Left hindlimb (tissue), 1 donor: ENCODE measurements at places on chromosomes 4 and X.

DNA sequence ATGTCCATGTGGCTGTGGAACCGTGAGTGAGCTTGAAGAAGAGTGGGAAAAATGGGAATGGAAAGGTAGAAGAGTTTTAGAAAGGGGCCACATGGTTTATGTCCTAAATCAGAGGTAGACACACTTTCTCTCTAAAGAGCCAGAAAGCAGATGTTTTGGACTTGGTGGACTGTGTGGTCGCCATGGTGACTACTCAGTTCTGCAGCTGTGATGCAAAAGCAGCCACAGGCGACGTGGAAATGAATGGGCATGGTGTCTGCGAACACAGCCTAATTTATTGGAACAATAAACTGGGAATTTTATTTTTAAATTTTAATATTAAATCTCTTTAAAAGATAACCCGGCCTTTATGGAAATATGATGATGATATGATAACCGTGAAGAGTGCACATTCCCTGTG, 386.0 kb upstream of the FAT1 start:
- no peak for DNase-seq

DNA sequence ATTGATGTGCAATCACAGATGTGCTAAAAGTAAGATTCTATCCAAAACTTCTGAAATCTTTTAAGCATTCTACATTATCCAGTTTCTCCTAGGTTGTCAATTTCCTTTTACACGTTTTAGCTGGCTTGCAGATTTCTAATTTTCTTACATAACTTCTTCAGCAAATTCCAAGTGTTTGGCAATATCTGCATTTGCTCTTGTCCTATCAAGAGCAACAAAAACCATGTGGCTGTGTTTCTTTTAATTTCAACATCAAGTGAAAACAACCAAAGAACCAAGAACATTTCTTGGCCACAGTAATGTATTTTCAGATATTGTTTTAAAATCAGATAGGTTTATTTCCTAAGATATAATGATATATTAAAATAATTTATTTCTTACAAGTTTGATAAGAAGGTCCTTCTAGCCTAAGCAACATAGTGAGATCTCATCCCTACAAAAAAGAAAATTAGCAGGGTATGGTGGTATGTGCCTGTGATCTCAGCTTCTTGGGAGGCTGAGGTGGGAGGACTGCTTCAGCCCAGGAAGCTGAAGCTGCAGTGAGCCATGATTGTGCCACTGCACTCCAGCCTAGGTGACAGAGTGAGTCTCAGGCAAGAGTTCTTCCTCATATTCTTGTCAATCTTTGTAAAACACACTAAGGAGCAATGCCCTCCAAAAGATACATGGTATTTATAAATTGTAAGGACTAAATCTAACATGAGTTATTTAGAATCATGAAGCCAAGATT, 131.4 kb upstream of the NAP1L5 start:
- DNase-seq = no peak

- no peak for DNase-seq
These were observed 66.8 kb downstream of the USP46 start for GRCh38 chr4:52592287-52592686.

- DNase-seq = no peak
These were observed 920.4 kb upstream of the PCDH10 start for GRCh38 chr4:132228676-132229075.

GRCh38 chr4:142955501-142955900, 109.4 kb upstream of the INPP4B start:
- no peak for DNase-seq

GRCh38 chr4:47040828-47041227, 9.5 kb downstream of the GABRB1 start:
- DNase-seq = no peak

DNA sequence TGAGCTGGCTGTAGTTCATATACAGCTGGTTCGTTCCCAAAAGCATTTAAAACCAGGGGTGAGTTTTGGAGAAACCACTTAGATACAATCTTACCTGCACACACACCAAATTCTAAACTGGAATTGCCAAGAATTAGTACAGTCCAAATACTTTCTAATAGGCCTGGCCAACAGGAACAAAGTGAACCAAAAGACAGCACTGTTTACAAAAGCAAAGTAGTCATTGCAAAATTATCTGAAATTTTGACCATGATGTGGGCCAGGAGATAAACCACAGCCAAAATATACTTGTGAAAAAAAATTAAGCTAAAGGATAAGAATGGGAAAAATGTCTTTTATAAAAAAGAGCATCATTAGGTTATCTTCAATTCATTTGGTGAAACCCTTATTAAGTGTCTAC, 37.9 kb upstream of the NAP1L5 start:
- no peak for DNase-seq

- DNase-seq = no peak
These were observed 11.3 kb downstream of the DTHD1 start for GRCh38 chr4:36292556-36293188.

GRCh38 chrX:81202456-81202819, 536 bp downstream of the SH3BGRL start:
- DNase-seq = peak; percentile 27

GRCh38 chr4:140995058-140995457, 138.2 kb downstream of the RNF150 start:
- no peak for DNase-seq

DNA sequence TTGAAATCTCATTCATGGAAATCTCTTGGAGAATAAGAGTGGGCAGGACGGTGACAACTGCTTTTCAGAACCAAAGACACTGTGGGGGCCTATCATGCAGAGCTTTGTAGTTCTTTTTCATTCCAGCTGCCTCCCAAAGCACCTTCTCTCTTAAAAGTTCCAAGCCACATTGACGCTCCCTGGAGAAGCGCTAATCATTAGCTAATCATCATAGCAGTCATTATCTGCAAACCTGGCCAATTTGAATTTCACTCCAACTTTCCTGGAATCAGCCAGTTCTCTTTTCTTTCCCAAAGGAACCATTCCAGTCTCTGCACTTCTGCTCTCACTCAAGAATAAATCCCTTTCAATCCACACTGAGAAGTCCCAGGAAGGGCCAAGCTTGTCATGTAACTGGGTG, 1144.1 kb upstream of the IGFBP7 start:
- DNase-seq = no peak

GRCh38 chrX:19616016-19616415, 100.7 kb upstream of the MAP3K15 start:
- DNase-seq = no peak

GRCh38 chrX:150651906-150652305, 41.3 kb upstream of the MTMR1 start:
- no peak for DNase-seq

GRCh38 chr4:185040523-185040922, 22.2 kb downstream of the HELT start:
- no peak for DNase-seq

DNA sequence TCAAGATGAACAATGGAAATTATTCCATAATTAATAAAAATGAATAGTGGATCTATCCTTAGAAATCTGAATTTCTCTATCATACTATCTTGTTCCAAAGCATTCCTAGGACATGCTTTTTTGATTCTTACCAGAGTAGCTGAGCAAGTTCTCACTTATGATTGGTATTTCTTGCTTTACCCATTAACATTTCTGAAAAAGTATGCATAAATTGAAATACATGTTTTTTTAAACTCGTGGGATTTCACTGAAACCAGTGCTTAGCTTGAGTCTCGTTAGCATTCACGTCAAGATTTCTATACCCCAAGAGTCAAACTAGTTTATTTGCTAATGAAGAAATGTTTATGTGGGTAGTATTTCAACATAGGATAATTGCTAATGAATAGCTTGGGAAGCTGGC, 89.0 kb downstream of the ELOVL6 start:
- no peak for DNase-seq

- DNase-seq = peak; percentile 28
These were observed 42.2 kb upstream of the HGFAC start for GRCh38 chr4:3399277-3400194.

DNA sequence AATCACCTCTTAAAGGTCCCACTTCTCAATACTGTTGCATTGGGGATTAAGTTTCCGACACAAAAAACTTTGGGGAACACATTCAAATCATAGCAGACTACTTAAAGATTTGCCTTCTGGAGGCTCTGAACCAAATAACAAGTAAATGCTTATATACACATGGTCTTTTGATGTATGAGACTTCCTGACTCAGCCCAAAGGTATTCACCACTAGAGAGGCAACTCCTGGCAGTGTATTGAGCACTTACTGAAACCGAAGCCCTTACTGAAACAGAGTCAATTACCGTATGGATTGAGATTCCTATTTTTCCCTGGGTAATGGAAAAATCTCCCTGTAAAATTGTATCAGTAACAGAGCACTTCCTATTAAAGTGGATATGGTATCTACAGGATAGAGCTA, 45.4 kb downstream of the ZCCHC13 start:
- DNase-seq = no peak

- no peak for DNase-seq
These were observed 44.6 kb upstream of the LNX1 start for GRCh38 chr4:53635697-53636483.

DNA sequence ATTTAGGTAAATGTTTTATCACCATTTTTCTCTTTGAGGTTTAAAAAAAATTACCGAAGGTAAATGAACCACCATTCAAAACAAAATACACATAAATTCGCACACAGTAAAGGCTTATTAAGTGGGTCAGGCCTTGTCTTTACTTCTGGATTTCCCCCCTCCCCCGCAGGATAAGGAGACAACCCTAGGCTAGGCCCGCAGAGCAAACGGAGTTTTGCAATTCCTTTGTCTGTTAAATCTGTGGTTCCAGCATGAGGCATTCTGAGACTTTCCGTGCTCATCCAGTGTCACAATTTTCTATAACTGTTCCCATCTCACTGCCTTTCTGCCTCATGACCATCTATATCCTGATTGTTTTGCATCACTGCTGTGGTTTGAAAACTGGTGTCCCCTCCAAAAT, 307.4 kb downstream of the DCHS2 start:
- DNase-seq = no peak

GRCh38 chr4:159422019-159422418, 319.1 kb downstream of the RAPGEF2 start:
- DNase-seq = no peak

DNA sequence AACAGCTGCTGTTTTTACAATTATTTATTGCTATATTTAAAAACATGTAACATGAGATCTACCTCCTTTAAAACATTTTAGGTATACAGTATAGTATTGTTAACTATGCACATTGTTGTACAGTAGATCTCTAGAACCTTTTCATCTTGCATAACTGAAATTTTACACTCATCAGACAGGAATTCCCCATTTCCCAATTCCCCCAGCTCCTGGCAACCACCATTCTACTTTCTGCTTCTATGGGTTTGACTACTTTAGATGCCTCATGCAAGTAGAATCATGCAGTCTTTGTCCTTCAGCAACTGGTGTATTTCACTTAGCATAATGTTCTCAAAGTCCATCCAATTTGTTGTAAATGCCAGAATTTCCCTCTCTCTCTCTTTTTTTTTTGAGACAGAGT, 9.7 kb upstream of the LSM6 start:
- no peak for DNase-seq

DNA sequence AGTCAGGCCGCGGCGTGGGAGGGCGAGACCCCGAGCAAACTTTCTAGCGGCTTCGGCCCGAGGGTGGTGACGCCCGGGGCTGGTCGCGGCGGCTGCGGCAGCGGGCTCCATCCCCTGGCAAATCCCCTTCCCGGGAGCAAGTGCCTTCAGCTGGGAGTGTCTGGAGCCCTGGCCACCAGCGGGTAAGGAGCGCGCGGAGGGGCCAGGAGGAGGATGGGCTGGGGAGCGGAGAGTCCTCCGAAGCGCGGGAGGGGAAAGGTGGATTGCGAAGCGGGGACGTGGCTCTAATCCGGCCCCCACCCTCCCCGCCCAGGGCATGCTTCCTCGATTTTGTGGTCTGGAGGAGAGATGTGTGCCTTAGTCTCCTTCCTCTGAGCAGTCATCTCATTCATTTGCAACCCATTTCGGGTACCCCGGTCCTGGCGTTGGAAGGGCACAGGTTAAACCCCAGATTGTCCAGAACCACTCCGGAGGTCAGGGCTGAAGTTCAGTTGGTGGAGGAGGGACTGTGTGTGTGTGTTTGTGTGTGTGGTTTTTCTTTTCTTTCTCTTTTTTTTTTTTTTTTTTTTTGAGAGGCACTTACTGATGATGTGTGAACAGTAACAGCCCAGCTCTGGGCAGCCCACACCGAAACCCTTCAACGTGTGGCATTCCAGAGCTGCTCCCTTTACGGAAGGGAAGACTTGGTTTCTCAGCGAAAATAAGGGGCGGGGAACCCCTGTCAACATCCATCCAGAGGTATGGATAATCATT, 516 bp downstream of the SGMS2 start:
- peak; percentile 80 for DNase-seq

GRCh38 chrX:54866609-54867008, 54.0 kb upstream of the TRO start:
- no peak for DNase-seq

DNA sequence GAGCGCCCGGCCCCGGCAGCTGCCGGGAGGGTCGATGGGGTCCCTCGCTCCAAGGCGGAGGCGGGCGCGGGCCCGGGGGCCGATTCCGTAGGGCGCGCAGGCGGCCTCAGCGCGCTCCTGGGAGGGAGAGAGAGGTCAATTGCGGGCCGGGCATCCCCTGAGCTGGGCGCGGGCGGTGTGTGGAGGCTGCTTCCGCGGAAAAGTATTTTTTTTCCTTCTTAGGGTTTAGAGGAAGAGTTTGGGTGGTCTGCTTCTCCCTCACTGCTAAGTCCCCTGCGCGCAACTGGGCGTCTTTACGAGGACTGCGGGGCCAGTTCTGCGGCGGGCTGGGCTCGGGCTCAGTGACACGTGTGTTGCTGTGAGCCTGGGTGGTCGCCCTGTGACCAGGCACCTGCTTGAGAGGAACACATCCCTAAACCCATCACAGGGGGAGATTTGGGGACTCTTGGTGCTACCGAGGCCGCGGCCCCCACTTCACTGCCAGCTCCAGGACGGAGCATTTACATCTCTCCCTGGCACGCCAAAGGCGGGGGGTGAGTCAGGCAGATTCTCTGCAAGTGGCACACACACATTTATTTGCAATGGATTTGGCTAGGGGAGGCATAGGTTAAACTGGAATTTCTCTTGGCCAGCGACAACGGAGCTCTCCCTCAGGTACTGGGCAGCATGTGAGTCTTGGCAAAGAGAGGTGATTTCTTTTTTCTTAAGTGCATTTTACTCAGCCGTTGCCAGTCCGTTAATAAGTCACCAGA, 151.2 kb upstream of the SLC4A4 start:
- DNase-seq = peak; percentile 62

- DNase-seq = no peak
These were observed 139.9 kb downstream of the NDST3 start for GRCh38 chr4:118173956-118174725.
